ENCODE measurements at places on chromosomes 16 and 17.

DNA sequence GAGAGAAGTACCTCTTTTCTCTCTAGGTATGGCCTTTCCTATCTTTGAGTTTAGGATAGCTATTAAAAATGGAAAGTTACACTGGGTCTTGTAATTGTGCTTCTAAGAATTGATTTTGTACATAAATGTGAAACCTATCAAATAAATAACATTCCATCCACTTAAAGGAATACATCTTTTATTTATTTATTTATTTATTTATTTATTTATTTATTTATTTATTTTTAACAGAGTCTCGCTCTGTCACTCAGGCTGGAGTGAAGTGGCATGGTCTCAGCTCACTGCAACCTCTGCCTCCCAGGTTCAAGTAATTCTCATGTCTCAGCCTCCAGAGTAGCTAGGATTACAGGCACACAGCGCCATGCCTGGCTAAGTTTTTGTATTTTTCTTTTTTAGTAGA is 1114.0 kb upstream of the EEF2KMT start:
- no peak for DNase-seq

- DNase-seq: peak; percentile 85
Observed at GRCh38 chr17:79019632-79020584, 4.1 kb upstream of the C1QTNF1 start.

GRCh38 chr16:54508351-54508750 is 221.8 kb upstream of the IRX3 start:
- DNase-seq: no peak

- no peak for DNase-seq
Observed at GRCh38 chr17:40345161-40345993, 19.2 kb downstream of the GJD3 start.

GRCh38 chr16:14522671-14523070 is 107.4 kb downstream of the PARN start:
- no peak for DNase-seq

DNA sequence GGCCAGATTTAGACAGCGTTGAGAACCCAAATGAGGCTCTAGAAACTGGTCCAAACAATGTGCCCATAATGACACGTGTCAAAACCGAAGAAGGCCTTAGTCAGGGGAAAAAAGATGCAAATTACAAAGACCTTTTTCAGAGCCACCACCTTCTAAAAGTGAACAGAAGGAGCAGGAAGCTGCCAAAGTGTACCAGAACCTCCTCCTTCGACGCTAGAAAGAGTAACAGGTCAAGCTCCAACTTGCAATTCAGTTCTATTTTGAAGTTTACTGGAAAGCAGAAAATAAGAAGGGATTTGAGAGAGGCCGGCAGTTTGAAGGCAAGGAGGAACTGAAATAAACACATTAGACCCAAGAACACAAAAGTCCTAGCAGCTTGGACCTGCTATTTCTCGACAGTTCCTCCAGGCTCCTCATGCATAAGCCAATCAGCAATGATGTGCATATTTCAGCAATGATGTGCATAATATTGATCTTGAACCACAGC is 61.8 kb downstream of the XYLT1 start:
- no peak for DNase-seq

- no peak for DNase-seq
Observed at GRCh38 chr17:5565808-5566207, 18.5 kb downstream of the NLRP1 start.

DNA sequence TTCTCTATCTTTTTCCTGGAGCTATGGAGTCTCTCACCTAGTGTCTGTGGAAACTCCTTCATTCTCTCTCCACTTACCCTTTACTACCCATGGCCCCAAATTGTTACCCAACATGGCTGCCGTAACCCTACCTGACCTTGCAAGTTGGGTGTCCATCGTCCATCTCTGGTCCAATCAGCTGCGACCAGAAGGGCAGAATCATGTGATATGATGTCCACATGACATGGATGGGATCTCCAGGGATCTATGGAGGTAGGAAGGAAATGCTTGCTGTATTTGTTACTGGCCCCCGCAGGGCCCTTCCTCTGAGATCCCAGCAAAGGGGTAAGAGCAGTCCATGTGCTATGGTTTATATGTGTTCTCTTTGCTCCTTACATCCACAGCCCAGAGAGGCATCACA is 8.0 kb upstream of the DRC7 start:
- no peak for DNase-seq

DNA sequence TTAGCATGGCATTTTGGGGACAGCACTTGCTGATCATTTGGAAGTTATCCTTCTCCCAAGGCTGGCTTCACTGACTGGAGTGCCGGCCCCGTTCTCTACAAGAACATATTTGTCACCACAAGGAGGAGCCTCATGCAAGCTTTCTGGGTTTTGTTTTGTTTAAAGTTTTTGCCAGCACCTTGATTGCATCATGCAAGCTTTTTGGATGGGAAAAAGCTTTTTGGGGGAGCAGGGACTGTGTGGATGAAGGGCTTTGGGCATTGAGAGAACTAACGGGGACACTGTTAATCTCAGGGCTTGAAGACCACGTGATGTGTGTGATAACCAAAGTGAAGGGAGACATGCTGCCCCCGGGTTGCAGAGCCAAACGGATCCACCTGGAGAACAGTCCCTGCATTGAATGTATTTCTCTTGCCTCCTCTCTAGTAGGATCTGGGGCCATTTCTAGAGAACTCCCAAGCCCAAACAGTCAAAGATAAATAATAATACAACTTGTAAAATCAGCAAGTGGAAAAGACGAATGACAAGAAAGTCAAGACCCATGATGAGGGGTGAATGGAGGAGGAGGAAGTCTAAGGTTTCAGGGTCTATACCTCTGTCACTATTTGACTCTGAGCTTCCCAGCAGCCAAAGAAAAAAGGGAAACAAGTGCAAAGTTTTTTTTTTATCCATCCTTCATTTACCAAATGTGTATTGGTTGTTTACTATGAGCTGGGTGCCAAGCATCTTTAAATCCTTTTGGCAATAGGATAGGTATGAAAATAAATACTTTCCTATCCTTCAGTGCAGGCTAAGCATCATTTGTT is 17.2 kb downstream of the TMEM114 start:
- DNase-seq: peak; percentile 50

DNA sequence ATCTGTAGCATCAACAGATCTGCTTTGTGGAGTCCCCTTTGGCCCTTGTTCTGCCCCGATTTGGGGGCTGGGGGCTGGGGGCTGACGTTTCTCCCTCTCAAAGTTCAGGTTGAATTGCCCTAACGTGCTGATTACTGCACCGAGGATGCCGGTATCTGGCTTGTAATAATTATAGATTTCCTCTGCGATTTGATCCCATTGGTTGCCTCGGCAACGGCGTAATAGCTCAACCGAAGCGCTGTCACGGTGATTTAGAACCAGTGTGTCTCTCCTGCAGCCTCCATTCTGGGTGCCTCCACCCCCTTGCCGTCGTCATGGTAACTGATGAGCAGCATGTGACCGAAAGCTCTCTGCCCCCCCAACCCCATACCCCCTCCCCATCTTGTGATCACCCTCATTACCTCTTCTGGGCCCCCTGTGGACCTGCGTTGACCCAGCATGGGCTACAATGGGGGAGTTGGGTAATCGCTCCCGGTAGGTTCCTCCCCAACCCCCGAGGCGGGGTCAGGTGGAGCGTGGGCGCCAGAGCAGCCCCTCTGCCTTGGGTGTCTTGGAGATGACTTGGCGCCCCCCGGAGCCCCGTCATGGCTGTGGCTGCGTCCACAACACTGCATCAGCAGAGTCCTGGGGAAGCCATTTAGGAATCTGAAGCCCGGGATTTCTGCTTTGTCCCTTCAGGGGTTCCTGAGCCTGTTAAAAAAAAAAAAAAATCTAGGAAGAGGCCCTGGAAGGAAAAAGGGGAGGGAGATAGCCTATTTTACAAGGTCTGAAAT is 38.4 kb downstream of the ABAT start:
- no peak for DNase-seq

GRCh38 chr17:48626245-48627117 is at the start of gene HOXB9:
HOXB9 (minus strand) TSS chr17:48626358; CDS start chr17:48626269, 89 bp downstream.
- DNase-seq: no peak

DNA sequence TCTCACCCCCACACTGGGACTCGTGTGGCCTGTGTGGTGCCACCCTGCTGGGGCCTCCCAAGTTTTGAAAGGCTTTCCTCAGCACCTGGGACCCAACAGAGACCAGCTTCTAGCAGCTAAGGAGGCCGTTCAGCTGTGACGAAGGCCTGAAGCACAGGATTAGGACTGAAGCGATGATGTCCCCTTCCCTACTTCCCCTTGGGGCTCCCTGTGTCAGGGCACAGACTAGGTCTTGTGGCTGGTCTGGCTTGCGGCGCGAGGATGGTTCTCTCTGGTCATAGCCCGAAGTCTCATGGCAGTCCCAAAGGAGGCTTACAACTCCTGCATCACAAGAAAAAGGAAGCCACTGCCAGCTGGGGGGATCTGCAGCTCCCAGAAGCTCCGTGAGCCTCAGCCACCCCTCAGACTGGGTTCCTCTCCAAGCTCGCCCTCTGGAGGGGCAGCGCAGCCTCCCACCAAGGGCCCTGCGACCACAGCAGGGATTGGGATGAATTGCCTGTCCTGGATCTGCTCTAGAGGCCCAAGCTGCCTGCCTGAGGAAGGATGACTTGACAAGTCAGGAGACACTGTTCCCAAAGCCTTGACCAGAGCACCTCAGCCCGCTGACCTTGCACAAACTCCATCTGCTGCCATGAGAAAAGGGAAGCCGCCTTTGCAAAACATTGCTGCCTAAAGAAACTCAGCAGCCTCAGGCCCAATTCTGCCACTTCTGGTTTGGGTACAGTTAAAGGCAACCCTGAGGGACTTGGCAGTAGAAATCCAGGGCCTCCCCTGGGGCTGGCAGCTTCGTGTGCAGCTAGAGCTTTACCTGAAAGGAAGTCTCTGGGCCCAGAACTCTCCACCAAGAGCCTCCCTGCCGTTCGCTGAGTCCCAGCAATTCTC is 27.4 kb downstream of the STH start:
- DNase-seq: peak; percentile 59

- DNase-seq: no peak
Observed at GRCh38 chr16:90002759-90003158, 16.5 kb downstream of the DBNDD1 start.

GRCh38 chr16:89164436-89164835 is 7.1 kb upstream of the CDH15 start:
- DNase-seq: no peak

GRCh38 chr16:23113185-23113584 is 36.1 kb downstream of the USP31 start:
- no peak for DNase-seq

- no peak for DNase-seq
Observed at GRCh38 chr17:36128411-36128978, 24.9 kb downstream of the CCL4 start.

DNA sequence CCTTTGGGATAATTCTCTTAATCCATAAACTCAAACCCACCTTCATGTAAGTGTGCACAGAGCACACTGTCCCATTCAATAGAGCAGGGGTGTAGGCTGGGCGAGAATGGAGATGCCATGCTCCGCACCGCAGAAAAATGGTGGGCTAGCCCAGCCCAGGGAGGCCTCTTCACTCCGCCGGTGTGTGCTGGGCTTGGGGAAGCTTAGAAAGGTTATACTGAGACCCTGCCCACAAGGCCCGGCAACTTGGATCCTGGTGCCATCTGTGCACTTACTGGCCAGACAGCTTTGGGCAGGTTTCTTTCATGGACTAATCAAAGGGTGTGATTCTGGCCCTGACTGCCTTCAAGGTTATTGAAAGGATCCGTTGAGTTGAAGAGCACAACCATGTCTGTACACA is 3.7 kb upstream of the STAT5A start:
- DNase-seq: no peak

DNA sequence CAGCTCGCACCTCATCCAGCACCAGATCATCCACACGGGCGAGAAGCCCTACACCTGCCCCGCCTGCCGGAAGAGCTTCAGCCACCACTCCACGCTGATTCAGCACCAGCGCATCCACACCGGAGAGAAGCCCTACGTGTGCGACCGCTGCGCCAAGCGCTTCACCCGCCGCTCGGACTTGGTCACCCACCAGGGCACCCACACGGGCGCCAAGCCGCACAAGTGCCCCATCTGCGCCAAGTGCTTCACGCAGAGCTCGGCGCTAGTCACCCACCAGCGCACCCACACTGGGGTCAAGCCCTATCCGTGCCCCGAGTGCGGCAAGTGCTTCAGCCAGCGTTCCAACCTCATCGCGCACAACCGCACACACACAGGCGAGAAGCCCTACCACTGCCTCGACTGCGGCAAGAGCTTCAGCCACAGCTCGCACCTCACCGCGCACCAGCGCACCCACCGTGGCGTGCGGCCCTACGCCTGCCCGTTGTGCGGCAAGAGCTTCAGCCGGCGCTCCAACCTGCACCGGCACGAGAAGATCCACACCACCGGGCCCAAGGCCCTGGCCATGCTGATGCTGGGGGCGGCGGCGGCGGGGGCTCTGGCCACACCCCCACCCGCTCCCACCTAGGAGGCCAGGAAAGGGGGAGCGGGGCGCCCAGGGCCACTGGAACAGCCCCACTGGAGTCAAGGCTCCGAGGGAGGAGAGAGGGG is 7.5 kb downstream of the ZNF205 start:
- DNase-seq: no peak

- DNase-seq: no peak
Observed at GRCh38 chr17:80531400-80531799, 13.2 kb upstream of the RPTOR start.

DNA sequence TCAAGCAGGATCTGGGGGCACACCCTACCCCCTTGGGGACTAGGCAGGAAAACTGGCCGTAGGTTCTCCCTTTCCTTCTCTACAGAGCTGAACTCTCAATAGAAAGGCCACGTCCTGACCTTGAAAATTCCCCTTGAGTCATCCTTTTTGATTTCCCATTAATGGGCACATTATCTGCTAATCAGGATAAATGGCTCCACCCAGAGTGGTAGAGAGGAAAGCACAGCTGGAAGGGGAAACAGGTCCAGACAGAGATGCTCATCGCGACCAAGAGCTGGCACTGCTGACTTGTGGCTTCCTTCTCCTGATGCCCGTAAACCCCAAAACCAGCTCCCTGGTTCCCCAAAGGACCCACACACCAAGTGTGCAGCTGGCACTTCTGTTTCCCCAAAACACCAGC is 206.5 kb upstream of the CDH5 start:
- DNase-seq: peak; percentile 7

DNA sequence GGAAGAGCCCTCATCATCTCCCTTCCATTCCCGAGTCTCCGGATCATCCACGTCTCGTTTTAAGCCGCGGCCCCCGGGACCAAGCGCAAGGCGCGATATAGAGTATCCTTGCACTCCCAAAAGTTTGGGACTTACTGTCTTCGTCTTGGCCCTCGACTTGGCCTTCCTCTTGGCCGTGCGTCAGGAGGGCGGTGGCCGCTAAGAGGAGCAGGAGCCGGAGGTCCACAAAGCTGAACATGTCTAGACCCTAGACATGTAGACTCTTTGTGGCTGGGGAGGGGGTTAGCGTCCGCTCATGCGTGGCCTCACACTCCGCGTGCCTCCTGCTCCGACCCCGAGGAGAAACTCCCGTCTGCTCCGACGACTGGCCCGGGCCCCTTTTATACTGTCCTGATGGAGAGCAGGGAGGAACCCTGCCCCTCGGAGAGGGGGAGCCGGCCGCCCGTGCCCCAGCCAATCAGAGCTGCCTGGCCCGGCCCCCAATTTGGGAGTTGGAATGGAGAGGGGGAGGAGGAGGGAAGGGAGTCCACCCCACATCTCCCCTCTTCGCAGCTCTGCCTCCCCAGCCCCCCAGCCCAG is at the start of gene COL1A1:
COL1A1 (minus strand) TSS at position 356 of the 579 bp plus-strand sequence; CDS start at position 238, 118 bp downstream.
- no peak for DNase-seq

GRCh38 chr16:58853854-58854791 is 120.0 kb upstream of the GOT2 start:
- peak; percentile 42 for DNase-seq
